Activated CD4-positive, CD25-positive, alpha-beta regulatory T cell treated with anti-CD3 and anti-CD28 coated beads, Interleukin-2, amount 50 U/mL, for 16 hours (primary cell): ENCODE measurements at places on chromosomes 2 and 18.

GRCh38 chr2:135271006-135271405, 218.9 kb downstream of the RAB3GAP1 start:
- DNase-seq: no peak

- DNase-seq: no peak
These were observed 759.4 kb downstream of the ADCYAP1 start for GRCh38 chr18:1663879-1664705.

GRCh38 chr2:134836986-134837385, 1.4 kb upstream of the ACMSD start:
- DNase-seq: no peak

- no peak for DNase-seq
These were observed 113.7 kb downstream of the TTC27 start for GRCh38 chr2:32741575-32741974.

- no peak for DNase-seq
These were observed 149.0 kb downstream of the ADCYAP1 start for GRCh38 chr18:1053331-1054315.
